ENCODE measurements at places on chromosomes 4 and X.

DNA sequence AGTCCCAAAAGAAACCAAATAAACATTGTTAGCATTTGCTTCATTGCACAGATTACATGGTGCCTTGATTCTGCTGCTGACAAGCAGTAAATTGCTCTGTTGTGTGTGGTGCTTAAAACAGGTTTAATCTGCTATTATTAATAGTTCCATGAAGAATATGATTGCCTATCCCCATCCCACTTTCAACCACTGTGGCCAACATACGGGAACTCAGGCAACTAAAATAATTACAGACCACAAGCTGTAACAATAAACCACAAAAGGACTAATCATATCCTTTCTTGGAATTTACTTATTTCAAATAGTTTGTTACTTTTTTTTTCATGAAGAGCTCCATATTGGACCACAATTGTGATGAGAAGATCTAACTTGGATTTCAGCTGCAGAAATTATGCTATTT, 131.5 kb downstream of the PACRGL start:
- no peak for DNase-seq

GRCh38 chrX:100615005-100615404, 21.6 kb downstream of the TSPAN6 start:
- DNase-seq, result no peak

DNA sequence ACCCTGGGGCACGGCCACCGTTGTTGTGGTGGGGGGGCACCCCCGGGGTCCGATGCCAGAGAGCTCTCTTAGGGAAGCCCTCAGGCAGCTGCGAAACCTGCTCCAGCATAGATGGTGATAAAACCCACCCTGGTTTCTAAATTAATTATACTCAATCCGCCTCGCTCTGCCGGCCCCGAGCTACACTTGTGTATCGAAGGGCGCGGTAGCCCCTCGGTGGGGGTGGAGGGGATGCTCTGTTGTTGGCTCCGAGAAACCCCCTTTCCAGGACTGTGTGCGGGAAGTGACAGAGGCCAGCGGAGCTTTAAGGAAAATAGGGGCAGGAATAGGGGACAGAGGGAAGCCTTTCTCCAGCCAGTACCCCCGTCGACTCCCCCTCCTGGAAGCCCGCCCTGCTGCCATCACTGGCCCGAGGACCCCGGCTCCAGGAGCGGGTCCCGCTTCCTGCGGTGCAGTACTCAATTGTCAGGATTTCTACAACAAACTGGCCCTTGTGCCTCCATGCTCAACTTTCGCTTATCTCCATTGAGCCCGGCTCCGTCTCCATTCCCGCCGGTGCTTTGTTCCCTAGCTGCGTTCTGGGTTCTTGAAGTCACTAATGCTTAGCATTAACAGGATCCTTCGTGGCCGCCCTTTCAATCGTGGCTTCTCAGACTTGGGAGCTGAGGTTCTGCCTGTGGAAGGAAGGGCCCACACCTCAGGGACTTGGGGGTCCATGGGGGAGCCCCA, 408.2 kb downstream of the BCOR start:
- DNase-seq, result no peak

DNA sequence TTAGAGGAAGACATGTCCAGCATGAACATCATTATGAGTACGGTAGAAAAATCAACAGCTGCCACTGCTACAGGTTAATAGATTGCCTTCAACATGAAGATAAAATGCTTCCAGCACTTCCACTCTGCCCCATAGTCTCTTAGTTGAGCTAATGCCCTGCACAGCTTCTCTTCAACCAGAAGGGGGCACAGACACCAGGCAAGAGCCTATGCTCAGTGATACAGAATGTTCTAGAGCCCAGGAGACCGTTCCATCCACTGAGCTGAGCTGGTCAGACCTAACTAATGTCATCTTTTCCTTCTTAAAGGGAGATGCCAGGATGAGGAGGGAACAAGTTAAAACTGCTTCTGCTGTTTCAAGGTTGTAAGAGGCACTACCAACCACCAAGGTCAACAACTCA, 42.2 kb downstream of the SMIM10L2A start:
- DNase-seq, result no peak

DNA sequence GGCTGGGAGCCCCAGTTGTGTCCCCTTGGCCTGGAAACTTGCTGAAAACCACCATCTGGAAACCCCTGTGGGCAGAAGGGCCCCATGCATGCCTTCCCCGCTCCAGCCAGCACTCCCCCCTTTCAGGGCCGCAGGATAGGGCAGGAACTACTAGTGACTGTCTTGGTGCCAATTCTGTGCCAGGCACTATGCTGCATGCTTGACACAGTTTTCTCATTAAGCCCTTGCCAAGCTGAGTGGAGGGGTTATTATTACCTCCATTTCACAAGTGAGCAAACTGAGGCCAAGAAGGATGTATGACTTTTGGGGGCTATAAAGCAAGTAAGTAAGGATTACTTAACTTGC, 73.6 kb upstream of the PJA1 start:
- no peak for DNase-seq
